CD8-positive, alpha-beta T cell (primary cell): ENCODE measurements at places on chromosomes 7 and 10.

DNA sequence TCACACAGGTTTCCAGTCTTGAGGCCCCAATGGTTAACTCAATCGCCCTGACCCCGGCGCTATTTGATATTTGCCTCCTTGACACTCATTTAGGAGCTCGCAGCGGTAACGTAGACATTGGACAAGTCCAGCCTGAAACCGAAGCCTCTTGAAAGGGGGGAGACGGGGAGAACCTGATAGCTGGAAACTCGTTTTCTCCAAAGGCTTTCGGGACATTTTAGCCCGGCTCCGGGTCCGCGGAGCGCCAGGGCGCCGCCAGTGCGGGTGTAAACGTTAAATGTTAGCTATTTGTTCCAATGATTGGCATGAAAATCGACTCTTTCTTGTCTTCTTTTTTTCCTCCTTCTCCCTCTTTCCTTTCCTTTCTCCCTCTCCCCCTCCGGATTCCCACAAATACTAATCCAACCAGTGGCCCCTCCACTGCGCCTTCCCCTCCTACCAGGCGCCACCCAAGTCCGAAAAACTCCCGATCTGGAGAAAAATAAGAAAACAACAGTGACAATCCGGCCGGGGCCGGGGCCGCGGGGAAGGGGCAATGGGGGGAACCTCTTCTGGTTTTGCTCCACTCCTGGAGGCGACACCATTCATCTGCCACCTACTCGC is 17.2 kb upstream of the GATA3 start:
- no peak for DNase-seq

DNA sequence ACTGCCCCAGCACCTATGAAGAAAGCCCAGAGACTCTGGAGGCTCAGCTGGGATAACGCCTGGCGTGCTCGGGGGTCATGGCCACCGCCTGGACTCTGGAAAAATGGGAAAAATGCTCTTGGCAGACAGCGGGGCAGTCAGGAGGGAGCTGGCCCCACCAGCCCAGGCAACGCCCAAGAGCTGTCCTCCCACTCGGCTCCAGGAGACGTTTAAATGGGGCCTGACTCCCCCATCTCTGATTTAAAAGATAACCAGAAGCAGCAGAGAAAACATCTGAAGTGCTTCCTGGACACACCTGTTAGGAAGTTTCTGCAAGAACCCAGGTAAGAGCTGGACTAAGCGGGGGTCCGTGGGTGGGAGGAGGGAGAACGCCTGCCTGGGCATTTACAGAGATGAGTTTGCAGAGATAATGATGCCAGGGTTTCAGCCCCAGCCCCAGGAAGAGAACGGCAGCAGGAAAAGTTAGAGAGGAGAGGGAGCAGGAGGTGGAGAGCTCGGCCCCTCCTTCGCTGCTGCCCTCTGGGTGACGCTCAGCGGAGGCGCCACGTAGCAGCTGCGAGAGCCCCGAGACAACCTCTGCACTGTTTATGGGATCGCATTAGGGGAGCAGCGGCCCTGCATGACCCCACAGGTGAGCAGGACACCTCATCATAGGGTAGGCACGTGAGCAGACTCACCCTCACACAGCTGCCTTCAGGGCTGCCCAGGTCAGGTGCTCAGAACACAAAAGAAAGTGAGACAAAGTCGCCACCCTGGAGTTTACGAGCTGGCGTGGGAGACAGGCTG is 83.5 kb upstream of the INSIG1 start:
- DNase-seq = no peak

DNA sequence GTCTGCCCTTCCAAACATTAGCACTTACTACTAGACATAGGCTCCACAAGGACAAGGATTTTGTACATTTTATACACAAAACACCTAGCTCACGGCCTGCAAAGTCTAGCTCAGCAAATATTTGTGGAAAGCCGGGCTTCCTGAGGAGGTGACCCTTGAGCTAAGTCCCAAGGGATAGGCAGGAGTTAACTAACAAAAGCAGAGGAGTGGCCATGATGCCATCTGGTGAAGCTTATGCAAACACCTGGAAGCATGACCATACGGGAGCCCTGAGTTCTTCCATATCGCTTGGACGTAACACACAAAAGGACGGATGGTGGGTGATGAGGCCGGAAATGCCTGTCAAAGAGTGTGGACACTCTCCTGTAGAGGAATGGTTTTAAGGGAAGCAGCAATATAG is 25.9 kb upstream of the YAE1 start:
- DNase-seq = no peak

DNA sequence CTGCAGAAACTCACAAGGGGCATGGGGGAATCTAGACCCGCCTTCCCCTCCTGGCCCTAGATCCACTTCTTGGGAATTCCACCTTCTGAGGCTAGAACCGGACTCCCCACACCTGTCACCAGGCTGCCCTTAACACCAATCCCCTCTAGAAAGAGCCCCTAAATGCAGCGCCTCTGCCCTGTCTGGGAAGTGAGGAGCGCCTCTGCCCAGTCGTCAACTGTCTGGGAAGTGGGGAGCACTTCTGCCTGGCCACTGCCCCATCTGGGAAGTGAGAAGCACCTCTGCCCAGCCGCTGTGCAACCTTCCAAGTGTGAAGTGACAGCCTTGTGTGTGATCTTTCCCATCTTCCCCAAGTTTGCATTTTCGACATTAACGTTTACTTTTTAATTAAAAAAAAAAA is 8.8 kb downstream of the RCC1L start:
- DNase-seq = no peak

GRCh38 chr7:105625986-105626385 is 44.7 kb upstream of the EFCAB10 start:
- no peak for DNase-seq

GRCh38 chr10:44978570-44979280 is at the start of gene DEPP1:
Gene DEPP1, minus strand, starts transcription at chr10:44978809. Its CDS starts 779 bp downstream, at chr10:44978030.
- DNase-seq = no peak

GRCh38 chr10:6014241-6014761 is 37.0 kb upstream of the IL15RA start:
- DNase-seq = peak; percentile 73

- DNase-seq = peak; percentile 3
These were observed 8.7 kb downstream of the PGAM2 start for GRCh38 chr7:44056681-44057080.

GRCh38 chr7:36013246-36014014 is 139.6 kb upstream of the EEPD1 start:
- DNase-seq = no peak

GRCh38 chr7:114631249-114631822 is 216.7 kb downstream of the FOXP2 start:
- no peak for DNase-seq

- DNase-seq = no peak
These were observed 182.8 kb upstream of the BMPER start for GRCh38 chr7:33722383-33723101.

DNA sequence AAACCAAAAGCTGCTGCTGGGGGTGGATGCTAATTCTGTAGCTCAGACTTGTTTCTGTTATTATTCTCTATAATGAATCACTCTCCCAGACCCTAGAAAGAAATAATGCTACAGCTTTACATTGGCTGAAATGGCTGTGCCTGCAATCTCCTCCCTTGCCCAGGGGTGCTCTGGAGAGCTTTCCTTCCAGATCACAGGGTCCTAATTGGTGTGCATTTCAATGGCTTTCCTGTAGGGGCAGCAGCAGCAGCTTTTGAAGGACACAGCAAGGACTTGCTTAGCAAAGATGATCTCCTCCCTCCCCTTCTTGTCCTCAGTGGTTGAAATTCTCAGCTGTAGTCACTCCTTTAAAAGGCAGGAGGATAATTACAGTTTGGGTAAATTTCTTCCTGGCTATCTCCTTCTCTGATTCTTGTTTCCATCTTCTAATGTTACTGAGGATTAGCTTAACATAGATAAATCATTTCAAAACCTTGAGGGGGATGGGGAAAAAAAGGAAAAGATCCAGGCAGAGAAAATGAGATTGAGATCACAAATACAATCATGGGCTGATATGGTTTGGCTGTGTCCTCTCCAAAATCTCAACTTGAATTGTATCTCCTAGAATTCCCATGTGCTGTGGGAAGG is 120.2 kb upstream of the CTTNBP2 start:
- DNase-seq = no peak

GRCh38 chr7:77388055-77388641 is 28.0 kb downstream of the GSAP start:
- no peak for DNase-seq

- no peak for DNase-seq
These were observed 29.6 kb downstream of the WBP1L start for GRCh38 chr10:102773320-102773719.
